ENCODE measurements at places on chromosomes 12 and 14.

- DNase-seq = no peak
These were observed 35.0 kb downstream of the MMAB start for GRCh38 chr12:109538191-109538863.

- DNase-seq = no peak
These were observed 54.3 kb downstream of the SVOP start for GRCh38 chr12:108966378-108967151.

GRCh38 chr12:6083601-6084000 is 40.9 kb downstream of the VWF start:
- no peak for DNase-seq

DNA sequence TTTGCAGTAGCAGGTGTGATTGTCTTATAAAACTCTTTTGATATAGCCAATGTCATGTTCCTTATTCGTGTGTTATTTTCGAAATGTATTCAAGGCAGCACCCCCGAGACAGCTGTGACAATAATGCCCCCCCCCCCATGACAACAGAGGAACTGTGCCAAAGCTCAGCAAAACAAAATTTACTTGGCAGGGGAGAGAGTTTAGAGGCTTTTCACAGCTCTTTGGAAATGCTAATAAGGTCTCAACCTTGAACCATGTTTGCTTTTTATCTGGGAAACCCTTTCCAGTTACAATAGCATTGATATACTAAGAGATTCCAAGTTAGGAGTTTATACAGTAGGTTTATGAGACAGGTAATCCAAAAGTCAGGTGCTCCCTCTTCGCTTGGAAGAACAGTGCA is 56.4 kb upstream of the USP44 start:
- DNase-seq = no peak

DNA sequence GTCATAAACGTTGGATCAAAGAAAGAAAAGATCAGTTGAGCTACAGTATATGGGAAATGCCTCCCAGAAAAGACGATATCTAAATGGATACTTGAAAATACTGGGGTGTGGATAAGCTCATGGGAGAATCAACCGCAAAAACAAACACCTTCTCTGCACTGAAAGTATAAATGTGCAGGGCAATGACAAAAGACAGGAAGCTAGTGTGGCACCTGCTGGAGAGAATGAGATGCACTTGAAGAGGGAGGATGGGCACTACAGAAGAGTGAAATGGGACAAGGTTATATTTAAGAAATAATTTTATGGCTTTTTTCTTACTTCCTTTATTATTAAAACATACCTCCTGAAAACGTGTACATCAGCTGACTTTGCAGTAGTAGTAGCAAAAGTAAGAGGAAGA is 153.7 kb downstream of the PRKD1 start:
- DNase-seq = no peak

- DNase-seq = no peak
These were observed 291.6 kb downstream of the DAD1 start for GRCh38 chr14:22297376-22297775.

DNA sequence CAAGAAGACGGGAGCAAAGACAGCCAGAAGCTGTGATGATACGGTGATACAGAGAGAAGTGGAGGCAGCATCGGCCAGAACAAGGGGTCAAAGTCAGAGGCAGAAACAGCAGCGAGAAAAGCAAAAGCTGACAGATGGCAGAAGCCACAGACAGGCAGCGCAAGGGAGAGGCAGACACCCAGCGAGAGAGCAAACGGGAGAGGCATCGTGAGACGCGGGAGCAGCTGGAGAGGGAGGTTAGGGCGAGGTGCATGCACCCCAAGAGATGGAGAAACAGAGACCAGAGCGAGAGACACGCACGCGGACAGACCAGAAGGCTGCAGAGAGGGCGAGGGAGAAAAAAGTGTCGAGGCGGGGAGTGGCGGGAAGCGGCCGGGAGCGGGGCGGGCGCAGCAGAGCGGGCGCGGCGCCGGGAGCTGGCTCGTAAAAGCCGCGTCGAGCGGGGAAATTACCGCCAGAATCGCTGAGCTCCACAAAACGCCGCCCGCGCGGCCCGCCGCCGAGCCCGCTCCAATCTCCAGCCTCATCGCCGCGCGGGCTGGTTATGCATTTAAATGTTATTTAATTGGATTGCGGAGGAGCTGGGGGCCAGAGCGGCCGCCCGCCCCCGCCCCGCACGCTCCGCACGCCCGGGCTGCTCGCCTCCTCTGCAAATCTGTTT is 15.6 kb downstream of the SMUG1 start:
- no peak for DNase-seq

GRCh38 chr12:111390910-111391309 is 14.8 kb upstream of the SH2B3 start:
- no peak for DNase-seq

DNA sequence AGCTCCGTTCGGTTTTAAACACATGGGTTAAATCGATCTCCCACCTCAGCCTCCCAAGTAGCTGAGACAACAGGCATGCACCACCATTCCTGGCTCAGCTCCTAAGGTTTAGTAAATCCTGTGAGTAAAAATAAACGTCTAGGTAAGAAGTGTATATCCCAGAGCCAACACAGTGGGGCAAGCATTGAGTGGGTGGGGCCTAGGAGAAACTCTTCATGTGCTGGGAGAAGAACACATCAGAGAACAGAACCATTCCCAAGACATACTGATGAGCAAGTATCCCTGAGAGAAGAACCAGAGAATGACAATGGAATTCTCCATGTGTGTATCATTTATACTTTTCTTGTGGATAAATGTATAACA is 86.3 kb downstream of the SEC23A start:
- no peak for DNase-seq

GRCh38 chr12:108254517-108255251 is 84.4 kb downstream of the CMKLR1 start:
- DNase-seq = no peak

- no peak for DNase-seq
These were observed 119.8 kb downstream of the TMEM121 start for GRCh38 chr14:105646175-105646574.

DNA sequence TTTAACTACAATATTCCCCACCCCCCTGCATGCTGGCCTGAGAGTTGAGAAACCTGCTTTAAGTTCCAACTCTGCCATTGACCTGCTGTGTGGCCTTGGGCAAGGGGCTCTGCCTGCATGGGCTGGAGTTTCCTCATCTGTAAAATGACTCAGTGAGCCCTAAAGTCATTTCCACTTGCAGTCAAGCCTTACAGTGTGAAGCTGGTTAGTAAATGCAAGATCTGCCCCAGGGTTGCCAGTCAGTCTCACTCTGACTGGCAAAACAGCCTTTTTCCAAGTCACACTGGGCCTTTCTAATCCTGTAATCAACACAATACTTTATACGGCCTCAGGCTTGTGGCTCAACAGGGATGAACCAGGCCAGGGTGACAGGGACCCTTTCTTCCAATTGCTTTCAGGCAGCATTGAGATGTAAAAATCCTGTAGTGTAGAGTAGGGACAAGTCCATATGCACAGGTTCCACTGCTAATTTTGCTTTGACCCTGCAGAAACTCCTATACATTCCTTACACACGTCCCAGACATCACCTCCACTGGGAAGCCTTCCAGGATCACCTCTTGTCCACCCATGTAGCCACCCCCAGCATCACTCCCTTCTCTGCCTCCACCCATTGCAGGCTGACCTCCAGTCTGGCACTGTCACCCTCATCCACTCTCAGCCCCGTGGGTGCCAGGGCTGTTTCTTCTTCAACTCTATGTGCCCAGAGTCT is 42.6 kb upstream of the PRIMA1 start:
- DNase-seq = no peak

DNA sequence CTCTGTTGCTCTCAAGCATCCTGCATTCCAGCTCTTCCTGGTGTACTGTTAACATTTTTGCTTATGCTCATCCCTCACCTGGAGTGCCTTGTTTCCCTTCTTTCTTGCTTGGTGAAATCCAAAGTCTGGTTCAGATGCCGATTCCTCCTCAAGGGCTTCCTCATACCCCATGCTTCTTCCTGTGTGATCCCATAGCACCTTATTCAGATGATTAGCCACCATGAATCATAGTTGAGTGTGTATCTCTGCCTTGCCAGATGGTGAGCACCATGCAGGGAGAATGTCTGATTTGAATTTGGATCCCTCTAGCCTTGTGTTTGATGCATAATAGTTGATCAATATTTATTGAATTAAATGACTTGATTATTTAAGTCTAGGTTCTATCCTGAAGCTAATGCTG is 39.4 kb upstream of the ANO4 start:
- no peak for DNase-seq

DNA sequence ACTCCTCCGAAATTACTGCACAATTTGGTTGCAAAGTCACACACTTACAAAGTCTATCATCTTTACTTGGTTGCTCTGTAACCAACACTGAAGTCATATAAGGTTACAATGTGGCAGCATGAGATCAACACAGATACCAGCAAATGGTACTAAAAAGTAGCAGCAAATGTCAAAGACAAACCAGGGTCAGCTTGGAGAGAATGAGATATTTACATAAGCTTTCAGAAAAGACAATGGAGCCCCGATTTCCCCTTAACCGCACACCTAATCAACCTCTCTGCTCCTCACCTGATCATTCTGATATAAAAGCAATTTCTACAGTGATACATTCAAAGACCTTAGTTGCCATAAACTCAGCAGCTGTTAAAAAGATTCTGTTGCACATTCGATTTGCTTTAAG is 76.4 kb upstream of the FOXN3 start:
- DNase-seq = no peak

DNA sequence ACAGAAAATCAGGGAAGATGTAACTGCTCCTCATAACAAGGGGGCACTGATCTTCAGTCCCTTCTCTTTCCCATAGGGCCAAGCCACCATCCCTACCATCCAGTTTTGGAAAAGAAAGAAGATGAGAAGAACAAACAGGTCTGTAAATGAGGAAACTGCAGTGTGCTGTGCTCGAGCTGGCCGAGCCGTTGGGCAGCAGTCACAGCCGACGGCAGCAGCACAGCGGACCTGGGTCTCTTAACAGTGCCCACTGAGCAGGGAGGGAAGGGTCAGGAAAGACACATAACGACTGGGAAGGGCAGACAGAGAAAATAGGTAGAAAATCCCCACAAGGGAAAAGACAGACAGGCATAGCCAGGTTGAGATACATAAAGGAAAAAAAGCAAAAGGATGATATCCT is 38.2 kb downstream of the BDKRB1 start:
- no peak for DNase-seq

DNA sequence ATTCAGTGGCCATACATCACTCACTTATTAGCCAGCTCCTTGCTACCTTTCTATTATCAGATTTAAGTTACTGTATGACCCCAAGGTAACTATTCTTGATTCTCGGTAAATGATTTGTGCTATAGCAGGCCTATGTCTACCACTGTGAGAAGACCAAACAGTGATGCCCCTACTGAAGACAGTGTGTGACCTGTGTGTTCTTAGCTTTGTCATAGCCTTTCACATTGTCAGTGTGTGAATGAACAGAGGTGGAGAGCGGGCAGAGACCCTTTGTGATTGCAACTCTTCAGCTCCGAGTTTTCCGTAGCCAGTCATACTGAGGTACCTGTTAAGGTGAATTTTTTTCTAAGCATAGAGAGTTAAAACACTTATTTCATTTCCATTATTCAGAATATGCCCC is 294.0 kb downstream of the LRFN5 start:
- DNase-seq = no peak

GRCh38 chr14:80933282-80933681 is 8.3 kb downstream of the CEP128 start:
- no peak for DNase-seq

GRCh38 chr14:86933460-86933859 is 1059.5 kb downstream of the GALC start:
- DNase-seq = no peak

DNA sequence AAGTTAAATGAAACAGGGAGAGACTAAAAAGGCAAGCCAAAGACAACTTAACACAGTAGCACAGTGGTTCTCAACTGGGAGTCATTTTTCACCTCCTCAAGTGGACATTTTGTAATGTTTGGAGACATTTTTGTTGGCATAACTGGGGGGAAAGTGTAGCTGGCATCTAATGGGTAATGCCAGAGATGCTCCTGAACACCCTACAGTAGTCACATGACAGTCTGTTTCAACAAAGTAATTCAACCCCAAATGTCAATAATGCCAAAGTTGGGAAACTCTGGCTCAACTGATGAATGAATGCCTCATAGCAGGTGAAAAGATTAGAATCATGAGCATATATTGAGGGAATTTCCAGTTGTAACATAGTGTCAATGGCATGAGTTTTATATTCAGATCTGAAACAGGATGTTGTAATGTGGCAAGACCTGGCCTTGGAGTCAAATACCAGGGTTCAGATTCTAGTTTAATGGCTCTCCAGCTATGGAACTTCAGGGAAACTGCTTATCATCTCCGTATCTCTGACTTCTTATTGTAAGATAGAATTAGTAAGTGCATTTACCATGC is 2.4 kb upstream of the OR4K5 start:
- DNase-seq = no peak

- DNase-seq = no peak
These were observed 27.1 kb downstream of the ATP6V1D start for GRCh38 chr14:67332468-67332867.

DNA sequence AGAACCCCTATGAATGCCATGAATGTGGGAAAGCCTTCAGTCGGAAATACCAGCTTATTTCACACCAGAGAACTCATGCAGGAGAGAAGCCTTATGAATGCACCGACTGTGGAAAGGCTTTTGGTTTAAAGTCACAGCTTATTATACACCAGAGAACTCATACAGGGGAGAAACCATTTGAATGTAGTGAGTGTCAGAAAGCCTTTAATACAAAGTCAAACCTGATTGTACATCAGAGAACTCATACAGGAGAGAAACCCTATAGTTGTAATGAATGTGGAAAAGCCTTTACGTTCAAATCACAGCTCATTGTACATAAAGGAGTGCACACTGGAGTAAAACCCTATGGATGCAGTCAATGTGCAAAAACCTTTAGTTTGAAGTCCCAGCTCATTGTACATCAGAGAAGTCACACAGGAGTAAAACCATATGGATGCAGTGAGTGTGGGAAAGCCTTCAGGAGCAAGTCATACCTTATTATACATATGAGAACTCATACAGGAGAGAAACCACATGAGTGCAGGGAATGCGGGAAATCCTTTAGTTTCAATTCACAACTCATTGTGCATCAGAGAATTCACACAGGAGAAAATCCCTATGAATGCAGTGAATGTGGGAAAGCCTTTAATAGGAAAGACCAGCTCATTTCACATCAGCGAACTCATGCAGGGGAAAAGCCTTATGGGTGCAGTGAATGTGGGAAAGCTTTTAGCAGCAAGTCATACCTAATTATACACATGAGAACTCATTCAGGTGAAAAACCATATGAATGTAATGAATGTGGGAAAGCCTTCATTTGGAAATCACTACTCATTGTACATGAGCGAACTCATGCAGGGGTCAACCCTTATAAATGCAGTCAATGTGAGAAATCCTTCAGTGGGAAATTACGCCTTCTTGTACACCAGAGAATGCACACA is 22.3 kb downstream of the ZNF268 start:
- DNase-seq = no peak

DNA sequence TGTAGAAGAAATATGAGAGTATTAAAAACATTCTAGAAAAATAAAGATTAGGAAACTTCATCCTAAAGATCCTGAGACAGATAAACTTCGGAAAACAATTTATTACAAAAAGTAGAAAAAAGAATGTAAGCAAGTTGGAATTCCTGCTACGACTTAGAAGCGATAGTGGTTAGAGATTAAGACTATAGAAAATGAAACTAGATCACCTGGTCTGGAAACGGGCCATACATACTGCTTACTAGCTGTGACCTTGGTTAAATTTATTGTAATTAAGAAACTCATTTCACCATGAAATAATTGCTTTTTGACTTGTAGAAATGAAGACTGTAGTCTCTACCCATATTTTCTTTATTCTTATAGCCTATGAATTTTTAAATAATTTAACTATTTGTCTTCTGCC is 614.1 kb downstream of the SLC16A7 start:
- DNase-seq = no peak
